Head of caudate nucleus (tissue), 42 donors: ENCODE measurements at places on chromosomes 11 and 22.

GRCh38 chr11:86228269-86229038, 16.1 kb upstream of the EED start:
- no peak for DNase-seq

DNA sequence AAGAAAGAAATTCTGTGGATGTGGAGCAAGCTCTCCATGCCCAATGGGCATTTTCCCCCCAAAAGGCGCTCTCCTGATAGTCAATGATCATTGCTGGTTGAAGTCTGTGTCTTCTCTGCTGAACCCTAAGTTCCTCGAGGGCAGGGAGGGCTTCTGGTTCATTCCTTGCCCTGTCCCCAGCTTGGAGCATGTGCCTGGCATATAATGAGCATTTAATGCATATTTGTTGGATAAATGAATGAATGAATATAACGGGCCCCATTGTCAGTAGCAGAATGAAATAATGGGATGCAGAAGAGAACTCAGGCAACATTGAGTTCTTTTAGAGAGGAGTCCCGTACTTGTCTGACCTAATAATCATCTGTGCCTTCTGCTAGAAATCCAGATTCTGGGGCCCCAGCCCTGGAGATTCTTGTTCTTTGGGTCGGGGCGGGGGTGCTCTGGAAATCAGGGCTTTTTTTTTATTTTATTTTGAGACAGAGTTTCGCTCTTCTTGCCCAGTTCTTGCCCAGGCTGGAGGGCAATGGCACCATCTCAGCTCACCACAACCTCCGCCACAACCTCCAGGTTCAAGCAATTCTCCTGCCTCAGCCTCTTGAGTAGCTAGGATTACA, 64.4 kb downstream of the CD82 start:
- no peak for DNase-seq

DNA sequence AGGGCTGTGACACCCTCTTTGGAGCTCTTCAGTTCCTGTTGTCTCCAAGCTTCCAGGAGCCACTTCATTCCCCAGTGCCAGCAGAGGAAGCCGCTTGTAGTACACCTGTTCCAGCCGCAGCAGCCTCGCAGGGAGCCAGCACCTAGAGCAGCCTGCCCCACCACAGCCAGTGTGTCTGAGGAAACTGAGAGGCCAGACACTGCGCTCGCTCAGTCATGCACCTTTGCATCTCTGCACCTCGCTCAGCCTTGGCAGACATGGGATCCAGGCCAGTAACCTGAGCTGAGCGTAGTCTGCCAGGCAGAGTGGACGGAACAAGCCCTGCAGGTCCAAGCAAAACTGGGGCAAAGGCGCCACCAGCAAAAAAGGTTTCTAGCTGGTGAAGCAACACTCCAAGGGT, 1072.1 kb downstream of the JRKL start:
- DNase-seq, result no peak

- DNase-seq, result no peak
Observed at GRCh38 chr11:78883506-78883905, 308.8 kb upstream of the NARS2 start.

- peak; percentile 11 for DNase-seq
Observed at GRCh38 chr11:66848671-66849500, 5.6 kb downstream of the RCE1 start.

DNA sequence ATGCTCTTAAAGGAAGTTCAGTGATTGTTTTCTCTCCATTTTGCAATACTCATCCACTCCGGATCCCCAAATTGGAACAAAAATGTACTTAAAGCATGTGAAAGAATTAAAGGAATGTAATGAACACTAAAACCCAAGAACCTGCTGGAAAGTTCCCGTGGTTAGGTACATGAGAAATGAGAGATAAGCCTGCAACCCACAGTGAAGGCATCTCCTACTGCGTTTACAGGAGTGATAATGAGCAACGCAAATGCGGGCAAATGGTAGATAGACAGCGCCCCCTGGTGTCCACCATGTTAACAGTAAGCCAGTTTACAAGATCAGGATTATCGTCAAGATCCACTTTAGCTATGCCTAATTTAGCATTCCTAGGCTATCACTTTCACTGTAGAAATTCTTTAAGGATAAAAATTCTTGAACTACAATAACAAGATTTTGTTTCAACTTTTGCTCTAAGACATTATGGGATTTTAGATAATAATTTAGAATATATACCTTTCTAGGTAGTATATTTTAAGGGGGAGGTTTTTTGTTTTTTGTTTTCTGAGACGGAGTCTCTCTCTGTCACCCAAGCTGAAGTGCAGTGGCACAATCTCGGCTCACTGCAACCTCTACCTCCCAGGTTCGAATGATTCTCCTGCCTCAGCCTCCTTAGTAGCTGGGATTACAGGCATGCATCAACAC, 29.9 kb downstream of the ALG9 start:
- peak; percentile 95 for DNase-seq

- no peak for DNase-seq
Observed at GRCh38 chr11:118406599-118407166, 5.3 kb downstream of the ATP5MG start.

DNA sequence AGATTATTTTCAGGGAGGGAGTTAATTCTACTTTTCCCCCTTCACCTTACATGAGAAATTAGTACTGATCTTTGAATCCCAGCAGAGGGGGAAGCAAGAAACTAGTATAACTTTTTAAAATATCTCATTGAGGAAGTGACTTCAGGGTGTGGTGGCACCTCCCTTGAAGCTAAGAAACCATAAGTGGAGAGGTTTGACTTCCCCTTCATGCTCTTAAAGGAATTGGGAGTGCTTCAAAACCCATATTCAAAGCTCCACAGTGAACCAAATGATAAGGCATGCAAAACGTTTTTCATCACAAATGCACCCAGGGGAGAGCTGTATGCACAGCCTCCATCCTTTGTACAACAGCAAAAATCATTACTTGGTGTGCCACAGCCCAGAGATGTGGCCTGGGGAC, 540 bp downstream of the MS4A14 start:
- DNase-seq, result no peak

DNA sequence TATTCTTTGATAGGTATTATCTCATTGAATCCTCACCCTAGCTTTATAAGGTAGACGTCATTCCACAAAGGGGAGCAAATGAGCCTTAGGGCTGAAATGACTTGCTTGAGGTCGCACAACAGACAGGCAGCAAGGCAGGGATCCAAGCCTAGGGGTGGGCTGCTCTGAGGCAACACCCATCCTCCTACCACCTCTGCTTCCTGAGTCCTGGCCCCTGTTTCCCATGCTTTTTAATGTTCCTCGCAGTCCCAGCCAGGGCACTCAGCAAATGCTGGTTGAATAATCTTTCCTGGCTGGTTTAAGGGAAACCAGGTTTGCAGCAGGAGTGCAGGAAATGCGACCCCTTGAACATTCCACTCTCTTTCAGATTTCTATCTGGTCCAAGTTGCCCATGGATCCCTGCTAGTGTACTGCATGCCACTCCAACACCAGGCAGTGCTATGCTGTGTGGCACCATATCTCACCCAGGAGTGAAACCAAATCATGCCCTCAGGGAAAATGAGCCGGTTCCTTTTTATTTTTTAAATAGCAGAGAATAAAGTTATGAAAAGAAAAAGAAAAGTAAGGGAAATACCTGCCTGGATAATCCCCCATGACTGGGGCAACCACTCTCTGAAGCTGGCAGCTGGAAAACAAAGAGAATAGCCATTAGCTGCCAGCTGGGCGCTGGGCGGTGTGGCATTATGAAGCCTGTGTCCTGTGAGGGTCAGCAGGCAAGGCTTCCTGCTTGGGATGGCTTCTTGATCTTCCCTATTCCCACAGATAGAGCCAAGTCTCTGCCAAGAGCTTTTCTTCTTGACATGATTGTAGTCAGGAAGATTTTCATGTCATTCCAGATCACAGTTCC, 21.8 kb downstream of the MICAL2 start:
- no peak for DNase-seq

DNA sequence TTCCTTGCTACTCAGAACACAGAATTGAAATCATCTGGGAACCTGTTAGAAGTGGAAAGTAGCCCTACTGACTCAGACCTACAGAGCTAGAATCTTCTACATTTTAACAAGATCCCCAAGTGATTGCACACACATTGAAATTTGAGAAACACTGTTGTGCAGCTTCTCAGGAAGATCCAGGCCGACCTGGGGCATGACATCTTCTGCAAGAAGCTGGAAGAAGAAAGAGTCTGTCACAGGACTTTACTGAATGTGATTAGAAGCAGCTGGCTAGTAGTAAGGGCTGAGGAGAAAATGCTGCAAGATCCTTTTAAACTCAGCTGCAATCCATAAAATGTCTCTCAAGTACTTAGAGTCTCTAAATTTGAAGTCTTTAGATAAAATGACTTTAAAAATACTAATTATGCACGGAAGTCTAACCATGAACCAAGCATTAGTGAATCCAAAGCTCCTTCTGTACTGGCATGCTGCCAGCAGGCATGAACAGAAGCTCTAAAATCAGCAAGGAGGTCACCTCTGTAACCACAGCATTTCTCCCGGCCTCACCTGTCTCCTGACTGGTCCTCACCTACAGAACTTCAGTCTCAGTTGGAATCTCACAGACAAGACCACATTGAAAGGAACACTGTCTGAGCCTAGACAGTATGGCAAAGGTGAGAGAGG, 85.0 kb downstream of the SERGEF start:
- DNase-seq, result no peak

DNA sequence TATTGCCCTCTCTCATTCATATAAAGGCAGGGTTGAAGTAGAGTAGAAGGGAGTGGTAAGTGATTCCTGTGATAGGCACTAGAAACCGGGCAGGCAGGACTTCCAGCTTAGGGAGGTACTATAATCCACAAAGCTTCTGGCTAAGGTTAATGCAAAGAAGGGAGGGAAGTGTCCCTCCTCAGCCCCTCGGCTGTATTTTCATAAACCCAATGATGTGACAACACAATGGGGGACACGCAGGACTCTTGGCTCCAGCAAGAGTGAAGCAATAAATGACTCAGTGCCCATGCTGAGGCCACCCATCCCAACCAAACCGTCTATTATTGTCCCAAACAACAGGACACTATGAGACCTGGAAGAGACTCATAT, 90.7 kb downstream of the ETS1 start:
- no peak for DNase-seq

- DNase-seq, result peak; percentile 66
Observed at GRCh38 chr11:45209891-45210699, 63.7 kb downstream of the PRDM11 start.

- DNase-seq, result no peak
Observed at GRCh38 chr11:2190657-2191471, 19.2 kb upstream of the TH start.

- DNase-seq, result no peak
Observed at GRCh38 chr11:76205252-76206076, 838 bp downstream of the WNT11 start.

- DNase-seq, result peak; percentile 50
Observed at GRCh38 chr11:126519764-126520734, 164.6 kb downstream of the ST3GAL4 start.

DNA sequence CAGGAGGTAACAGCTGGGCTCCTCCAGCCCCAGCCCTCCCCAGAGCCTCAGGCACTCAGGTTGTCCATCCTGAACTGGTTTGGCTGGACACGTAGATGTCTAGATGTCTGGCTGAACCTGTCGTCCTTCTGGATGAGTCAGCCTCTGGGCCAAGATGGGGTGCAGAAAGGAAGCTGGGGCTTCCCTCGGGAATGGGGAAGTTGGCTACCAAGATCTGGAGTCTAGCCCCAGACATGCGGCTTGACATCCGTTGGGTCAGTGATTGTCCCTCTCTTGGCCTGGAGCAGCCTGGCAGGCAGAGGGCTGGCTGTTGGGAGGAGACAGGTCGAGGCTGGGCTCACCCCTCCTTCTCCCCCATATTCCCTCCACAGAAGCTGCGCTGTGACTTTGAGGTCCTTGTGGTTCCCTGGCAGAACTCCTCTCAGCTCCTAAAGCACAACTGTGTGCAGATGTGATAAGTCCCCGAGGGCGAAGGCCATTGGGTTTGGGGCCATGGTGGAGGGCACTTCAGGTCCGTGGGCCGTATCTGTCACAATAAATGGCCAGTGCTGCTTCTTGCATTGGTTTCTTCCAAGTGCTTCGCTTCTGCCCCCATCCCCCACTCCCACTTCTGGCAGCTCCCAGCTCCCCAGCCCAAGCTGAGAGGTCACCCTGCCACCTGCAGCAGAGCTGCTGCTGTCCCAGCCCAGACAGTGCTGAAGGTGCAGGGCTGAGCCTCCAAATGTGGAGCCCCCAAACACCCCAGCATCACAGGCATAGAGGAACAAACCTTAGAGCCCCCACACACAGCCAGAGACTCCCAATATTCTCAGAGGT, 1.3 kb downstream of the CST6 start:
- DNase-seq, result no peak

DNA sequence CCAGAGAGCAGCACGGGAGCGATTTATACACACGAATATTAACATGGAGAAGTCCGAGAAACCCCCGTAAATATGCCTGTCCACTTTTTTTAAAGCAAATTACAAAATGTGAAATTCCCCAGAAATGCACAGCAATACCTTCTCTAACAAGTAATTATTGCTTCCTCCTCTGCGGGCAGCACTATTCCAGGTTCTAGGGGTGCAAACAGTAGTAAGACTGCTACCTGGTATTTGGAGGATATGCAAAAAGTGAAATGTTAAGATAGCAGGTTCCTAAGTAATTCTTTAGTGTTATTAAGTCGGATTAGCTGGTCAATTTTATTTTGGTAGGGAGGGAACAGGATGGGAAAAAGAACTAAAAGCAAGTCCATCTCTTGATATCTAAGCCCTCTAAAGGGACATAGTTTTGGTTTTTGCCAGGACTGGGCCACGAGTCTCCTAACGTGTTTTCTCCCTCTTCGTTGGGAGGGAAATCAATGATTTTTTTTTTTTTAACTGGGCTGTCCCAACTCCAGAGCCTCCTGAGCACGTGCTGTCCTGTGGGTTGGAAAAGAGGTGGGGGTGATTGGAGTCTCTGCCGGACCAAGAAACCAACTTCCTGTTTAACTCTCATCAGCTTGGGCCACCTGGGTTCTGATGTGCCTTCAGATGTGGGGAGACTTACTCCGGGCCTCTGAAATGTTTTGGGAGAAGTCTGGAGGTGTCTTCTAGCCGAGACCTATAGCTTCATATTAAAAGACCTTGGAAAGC, 1.7 kb upstream of the XBP1 start:
- DNase-seq, result no peak

GRCh38 chr22:20434264-20434751, 3.3 kb downstream of the SCARF2 start:
- no peak for DNase-seq

GRCh38 chr11:130601141-130601540, 152.7 kb downstream of the ADAMTS15 start:
- DNase-seq, result no peak

- DNase-seq, result no peak
Observed at GRCh38 chr11:1919391-1920127, at the start of gene TNNT3. Gene TNNT3 (plus strand): TSS chr11:1919703. CDS start chr11:1922875, 3,172 bp downstream.

DNA sequence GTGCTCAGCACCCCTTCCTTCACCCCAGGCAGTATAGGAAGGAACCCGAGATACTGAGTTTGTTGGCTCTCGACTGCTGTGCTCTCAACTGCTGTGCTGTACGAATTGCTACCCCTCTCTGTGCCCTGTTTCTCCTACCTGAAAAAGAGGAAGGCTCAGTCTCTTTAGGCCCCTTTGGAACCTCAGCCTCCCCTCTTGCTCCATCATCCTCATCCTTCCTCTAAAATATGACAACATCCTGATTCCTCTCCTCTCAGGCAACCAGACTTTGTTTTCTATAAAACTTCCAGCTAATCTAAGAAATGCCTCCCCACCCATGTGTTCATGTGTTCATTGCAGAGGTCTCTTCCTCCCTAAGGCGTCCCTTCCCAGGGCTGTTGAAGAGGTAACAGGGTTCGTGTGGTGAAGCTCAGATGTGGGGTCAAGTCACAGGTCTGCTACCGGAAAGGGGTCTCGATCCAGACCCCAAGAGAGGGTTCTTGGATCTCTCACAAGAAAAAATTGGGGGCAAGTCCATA, 35.5 kb upstream of the CD82 start:
- DNase-seq, result no peak
